ENCODE measurements at places on chromosomes 5 and 9.

DNA sequence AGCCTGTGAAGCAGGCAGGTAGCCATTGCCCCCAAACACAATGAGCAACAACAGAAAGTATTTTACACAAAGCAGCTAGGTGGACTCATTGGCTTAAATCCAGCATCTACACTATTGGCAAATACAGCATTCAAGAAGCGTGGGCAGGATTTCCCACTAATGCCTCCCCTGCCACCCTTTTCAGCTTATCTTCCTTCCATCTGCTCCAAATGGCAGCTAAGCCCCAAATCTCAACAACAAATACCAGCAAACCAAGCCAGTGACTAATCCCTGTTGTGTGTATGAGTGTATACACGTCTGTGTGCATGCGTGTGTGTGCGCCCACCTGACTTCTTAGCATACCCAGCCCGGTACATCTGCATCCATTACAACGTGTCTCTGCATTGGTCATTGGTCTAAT, 151.2 kb upstream of the WWC1 start:
- DNase-seq: no peak

- DNase-seq: no peak
Measured at GRCh38 chr5:31033295-31033694, 160.2 kb upstream of the CDH6 start.

DNA sequence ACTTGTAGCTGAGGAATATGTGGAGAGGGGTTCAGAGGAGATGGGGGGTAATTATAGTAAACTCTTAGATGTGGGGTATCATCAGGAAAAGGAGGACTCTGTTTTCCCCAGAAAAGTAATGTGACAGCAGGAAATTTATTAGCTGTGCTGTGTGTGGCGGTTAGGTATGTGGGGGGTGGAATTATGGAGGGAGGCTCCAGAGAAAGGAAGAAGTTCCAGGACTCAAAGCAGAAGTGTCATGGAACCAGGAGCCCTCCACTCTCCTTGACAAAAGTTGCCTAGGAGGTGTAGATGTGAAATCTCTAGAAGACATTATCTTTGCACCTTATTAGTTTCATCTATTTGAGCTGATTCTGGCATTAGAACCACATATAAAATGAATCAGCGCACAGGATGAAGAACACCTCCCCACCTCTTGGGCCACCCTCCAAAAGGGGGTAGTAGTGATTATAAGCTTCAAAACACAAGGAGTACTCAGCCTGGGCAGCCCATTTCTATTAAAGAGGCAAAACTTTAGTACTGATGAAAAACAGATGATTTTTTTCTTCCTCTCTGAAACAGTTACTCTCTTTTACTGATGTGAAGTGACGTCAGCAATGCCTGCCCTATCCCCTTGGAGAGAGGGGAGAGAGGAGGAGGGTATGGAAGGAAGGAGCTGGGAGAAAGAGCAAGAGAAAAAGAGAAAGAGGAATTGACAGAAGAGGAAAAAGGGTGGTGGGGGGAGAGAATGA, 18.2 kb downstream of the NR2F1 start:
- no peak for DNase-seq

GRCh38 chr5:127085371-127085770, 12.1 kb upstream of the C5orf63 start:
- DNase-seq: no peak

DNA sequence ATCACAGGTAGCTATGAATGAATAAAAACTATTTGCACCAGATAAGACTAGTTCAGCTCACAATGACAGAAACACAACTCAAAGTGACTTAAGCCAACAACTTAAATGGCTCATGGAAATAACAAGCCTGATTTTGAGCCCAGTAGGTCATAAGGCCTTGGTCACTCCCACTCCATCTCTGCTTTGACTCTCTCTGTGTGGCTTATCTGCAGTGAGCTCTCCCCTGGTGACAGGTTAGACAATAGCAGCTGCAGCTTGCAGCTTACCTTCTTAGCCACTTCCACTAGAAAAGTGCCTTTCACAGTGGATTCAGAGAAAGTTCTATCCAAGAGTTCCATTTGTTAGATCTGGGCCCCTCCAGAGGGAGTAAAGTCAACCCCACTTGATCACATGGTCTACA, 315.7 kb downstream of the RAB3C start:
- no peak for DNase-seq

GRCh38 chr5:59038798-59039295, 456.0 kb downstream of the RAB3C start:
- DNase-seq: peak; percentile 31

DNA sequence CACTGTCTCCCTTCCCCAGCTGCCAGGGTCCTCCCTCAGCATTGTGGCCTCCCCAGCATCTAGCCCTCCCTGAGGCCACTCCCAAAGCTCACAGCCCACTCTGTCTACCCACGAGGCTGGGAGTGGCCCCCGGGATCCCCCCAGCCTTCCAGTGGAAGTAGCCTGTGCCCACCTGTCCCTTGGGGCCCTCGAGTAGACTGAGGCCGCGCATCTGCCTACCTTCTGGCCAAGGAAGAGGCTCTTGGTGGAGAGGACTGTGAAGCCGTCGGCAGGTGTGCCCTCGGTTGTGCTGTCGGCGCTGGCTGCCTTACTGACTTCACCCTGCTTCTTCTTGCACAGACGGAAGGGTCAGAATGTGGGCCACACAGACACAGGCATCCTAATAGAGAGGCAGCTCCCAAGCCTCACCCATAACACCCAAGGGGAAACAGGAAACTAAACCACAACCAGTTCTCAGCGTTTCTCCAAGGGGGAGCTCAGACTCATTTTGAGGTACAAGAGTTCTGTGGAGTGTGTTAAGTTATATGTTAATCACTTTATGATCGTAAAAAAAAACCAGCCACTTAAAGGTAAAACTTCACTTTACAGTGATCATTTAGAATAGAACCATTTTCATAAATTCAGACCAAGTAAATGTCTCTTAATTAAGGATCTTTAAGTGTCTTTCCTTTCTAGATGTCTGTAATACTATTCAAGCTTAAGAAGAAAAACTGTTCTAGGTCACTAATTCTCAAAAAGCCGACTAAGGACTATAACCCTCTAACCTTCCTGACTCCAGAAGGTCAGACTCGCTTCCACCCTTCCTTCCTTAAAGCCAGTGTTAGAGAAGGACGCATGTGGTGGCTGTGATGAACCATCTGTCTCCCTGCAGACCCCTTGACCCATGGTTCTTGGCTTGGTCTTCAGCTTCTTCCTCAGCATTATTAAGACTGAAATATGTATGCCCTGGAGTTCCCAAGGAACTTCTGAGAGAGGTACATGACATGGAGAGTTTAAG, 38.5 kb downstream of the MACROH2A1 start:
- DNase-seq: no peak

GRCh38 chr9:126510564-126510963, 103.2 kb upstream of the LMX1B start:
- no peak for DNase-seq

- no peak for DNase-seq
Measured at GRCh38 chr5:58985759-58986158, 402.9 kb downstream of the RAB3C start.

DNA sequence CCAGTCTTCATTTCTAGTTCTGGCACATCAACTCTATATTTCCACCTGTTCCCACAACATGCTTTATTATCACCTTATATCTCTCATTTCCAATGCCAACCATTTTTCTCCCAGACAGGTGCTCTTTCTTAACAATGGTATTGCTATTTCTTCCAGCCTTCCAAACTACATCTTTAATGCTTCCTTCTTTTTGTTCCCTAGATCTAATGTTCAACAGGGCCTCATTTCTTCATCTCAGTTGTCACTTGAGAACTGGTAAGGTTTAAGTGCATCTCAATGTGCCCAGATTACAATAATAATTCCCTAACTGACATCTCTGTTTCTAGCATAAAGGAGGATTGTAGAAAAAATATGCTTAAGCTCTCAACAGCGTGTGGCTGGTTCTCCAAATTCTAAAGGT, 272.6 kb downstream of the COX7C start:
- DNase-seq: no peak

DNA sequence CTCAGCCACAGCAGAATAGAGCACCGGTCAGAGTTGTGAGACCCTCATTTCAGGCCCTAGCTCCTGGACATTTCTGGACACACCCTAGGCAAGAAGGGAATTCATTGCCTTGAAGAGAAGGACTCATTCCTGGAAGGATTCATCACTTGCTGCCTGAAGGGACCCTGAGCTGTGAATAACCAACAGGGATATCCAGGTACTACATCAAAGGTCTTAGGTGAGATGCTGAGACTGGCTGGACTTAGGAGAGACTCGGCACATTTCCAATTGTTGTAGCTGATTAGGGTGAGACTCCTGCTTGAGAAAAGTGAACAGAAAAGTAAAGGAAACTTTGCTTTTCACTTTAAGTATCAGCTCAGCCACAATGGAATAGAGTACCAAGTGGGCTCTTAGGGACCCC, 208.1 kb upstream of the CDKN2B start:
- DNase-seq: no peak

DNA sequence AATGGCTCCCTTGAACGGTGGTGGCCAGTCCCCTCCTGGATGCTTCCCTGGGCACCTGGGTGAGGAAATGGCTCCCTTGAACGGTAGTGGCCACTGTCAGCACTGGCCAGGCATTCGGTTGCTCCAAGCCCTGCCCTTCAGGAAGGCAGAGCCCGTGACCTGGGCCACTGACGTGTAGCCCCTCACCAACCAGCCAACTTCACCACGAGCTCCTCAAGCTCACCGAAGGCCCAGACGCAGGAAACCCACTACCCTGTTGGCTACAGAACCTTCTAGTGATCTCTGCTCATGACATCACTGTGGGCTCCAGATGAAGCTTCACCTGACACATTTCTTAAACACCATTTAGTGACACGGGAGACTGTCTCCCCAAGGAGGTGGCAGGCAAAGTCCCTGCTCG, 9.2 kb downstream of the SLC6A3 start:
- no peak for DNase-seq

DNA sequence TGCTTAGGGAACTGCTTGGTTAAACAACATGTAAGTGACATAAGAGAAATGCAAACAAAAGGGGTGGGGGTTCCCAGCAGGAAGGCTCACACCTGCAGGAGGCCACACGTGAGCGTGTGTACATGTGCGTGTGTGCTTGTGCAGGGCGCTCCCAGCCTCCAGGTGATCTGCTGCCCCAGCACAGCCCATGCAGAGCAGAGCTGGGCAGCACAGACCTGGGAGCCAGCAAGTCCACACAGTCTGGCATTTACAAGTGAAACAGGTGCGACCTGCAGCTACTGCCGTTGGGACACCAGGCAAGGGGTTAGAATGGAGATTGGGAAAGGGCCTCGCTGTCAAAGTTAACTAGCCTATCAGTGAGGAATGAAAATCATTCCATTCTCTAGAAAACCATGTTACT, 41.8 kb downstream of the GRAMD2B start:
- DNase-seq: no peak

- DNase-seq: no peak
Measured at GRCh38 chr9:123487944-123488548, 132.0 kb downstream of the CRB2 start.

DNA sequence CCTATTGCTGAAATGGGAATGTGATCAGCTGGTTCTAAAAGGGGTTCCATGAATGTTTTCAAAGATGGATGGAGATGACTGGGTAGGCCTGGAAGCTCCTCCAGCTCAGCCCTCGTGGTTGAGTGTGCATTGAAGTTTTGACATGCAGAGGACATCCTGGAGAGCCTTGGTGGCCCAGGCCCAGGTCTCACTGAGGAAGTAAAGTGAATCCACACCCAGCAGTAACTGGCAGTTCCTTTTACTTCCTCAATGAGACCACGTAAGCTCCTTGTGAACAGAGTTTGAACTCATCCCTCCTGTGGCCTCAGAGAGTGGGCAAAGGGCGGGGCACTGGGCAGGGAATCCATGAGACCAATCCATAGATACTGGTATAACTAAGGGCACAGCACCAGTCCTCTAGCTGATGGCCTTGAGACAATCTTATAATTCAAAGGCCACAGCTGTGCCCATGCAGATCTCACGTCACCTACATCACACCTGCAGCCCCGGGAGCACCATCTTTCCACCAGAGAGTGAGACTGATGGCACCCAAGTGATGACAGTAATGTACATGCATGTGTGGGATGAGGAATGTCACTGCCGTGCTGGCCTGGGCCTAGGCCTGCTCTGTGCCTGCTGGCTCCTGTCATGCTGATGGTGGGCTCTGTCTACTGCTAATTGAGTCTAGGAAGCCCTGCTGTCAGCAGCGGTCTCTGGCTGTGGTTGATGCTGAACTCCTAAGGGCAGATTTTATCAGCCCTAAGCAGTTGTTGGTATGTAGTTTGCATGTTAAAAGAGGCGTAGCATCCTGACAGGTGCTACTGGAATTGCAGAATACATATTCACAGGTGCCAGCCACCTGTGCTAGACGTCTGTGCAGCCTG, 257.8 kb downstream of the FSTL4 start:
- DNase-seq: peak; percentile 33

- no peak for DNase-seq
Measured at GRCh38 chr5:134133995-134134541, 19.6 kb downstream of the TCF7 start.

- DNase-seq: no peak
Measured at GRCh38 chr5:125263356-125263755, 516.9 kb upstream of the ZNF608 start.

- no peak for DNase-seq
Measured at GRCh38 chr9:8962084-8962483, 1162.5 kb upstream of the DMAC1 start.

GRCh38 chr5:6840136-6840793, 127.0 kb downstream of the TENT4A start:
- DNase-seq: no peak

- DNase-seq: no peak
Measured at GRCh38 chr9:135103001-135103446, 15.6 kb downstream of the OLFM1 start.

- DNase-seq: no peak
Measured at GRCh38 chr5:145980718-145981117, 44.3 kb downstream of the SH3RF2 start.

GRCh38 chr5:96344678-96345577, 88.1 kb downstream of the PCSK1 start:
- peak; percentile 24 for DNase-seq

GRCh38 chr9:108019821-108020220, 530.3 kb upstream of the KLF4 start:
- no peak for DNase-seq

GRCh38 chr5:43150748-43151147, 30.0 kb downstream of the ZNF131 start:
- DNase-seq: no peak

- no peak for DNase-seq
Measured at GRCh38 chr9:4904322-4905134, 80.5 kb upstream of the JAK2 start.

DNA sequence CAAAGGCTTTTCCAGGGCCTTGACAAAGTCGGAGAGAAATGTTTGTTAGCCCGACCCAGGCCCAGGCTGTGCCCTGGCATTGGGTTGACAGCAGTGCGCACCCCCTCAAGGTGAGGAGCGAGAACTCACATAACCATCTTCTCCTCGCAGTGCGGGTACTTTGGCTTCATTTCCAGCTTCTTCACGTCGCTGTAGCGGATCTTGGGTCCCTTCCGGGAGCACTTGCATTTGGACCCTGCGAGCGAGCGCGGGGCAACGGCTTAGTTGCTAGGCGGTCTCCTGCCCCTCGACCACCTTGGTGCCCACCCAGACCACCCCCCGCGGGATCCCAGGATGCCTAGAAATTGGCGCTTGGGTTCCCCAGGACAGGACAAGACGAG, 496 bp downstream of the CXCL14 start:
- DNase-seq: no peak

Measured in hematopoietic multipotent progenitor cell (in vitro differentiated cells).